ENCODE measurements at places on chromosomes 4 and X.

- no peak for DNase-seq
Measured at GRCh38 chr4:91611782-91612181, 692.0 kb upstream of the GRID2 start.

DNA sequence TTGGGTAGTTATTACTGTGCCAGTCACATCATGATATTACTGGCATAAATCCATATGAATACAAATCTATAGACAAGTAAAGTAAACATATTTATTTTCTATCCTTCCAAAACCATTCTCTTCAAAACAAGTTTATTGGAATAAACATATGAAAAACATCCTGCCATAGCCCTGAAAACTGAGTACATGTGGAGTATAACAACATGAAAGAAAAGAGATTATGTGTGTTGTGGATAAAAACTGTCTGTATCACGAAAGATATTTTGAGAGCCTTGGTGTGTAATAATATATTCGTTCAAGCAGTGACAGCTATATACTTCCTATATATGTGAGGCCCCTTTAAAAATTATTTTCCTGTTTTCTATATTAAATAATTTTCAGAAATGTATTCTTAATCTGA is 1742.2 kb downstream of the ARAP2 start:
- DNase-seq: no peak

DNA sequence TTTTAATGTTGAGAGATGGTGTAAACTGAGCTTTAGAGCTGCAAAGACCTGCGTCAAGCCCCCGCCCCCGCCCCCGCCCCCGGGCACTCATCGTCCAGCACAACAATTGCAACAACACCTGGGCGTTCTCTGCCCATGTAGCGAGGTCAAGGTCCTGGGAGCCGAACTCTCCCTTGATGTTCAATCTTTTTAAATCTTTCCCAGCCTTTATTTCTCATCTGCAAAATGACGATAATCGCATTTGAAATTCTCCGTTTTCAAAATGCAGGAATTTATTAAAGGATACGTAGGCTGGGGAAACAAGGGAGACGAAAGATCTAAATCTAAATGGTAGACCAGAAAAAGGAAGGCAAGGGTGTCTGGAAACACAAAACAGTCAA is 648 bp upstream of the MSMO1 start:
- no peak for DNase-seq

GRCh38 chr4:26510334-26510964 is 20.2 kb upstream of the CCKAR start:
- no peak for DNase-seq
